ENCODE measurements at places on chromosomes 1 and 21.

DNA sequence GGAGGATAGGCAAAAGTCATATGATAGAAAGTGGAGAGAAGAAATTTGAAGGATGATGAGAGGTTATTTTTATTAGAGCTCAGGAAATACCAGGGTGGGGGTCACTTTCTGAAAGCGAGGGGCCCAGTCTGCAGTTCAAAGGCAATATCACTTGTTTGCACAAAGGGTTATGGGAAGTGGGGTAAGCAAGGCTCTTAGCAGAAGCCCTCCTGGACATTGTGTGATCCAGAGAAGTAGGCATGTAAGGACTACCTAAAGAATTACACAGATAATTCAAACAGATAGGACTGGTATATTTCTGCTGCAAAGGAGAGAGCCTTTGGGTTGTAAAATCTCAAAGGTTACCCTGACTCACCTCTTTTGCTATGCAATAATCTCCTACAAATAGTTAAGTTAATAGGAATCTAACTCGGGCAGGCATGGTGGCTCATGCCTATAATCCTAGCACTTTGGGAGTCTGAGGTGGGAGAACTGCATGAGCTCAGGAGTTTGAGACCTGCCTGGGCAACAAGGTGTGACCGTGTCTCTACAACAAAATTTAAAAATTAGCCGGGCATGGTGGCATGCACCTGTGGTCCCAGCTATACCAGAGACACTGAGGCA is 25.2 kb upstream of the PRRC2C start:
- DNase-seq: no peak

- no peak for DNase-seq
Measured at GRCh38 chr1:23908453-23909341, 4.5 kb downstream of the CNR2 start.

DNA sequence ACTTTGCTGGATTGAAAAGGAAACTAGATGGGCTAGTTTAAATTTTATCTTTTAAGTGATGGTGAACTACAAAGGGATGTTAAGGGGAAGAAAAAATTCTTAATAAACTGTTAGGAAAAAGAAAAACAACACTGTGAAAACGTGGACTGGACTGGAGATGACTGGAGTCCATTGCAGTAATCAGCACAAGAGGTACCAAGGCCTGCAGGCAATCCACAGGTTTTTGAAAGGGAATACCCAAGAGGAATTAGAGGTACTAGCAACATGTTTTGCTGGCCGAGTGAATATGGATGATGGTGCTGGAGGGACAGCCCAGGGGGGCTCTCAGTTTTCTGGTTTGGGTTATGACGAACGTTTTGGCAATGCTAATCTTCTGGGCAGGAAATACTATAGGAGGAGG is 39.0 kb upstream of the SLC30A10 start:
- DNase-seq: no peak

DNA sequence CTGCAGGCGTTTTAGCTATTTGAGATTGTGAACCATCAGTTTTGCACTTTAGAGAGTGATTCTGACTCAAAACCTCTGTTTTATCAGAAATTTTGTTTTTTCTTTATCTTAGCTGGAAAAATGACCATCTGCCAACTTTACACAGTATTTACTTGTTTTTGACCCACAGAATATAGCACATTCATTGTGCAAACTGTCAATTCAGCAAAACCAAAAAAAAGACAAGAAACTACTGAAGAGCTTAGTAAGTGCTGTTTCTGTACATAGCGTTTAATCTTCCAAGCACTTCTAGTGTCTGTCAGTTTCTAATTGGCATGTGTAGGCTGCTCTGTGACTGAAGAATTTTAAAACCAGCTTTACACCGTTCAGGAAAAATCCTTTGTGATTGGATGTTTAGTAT is 76.0 kb upstream of the VANGL1 start:
- no peak for DNase-seq

DNA sequence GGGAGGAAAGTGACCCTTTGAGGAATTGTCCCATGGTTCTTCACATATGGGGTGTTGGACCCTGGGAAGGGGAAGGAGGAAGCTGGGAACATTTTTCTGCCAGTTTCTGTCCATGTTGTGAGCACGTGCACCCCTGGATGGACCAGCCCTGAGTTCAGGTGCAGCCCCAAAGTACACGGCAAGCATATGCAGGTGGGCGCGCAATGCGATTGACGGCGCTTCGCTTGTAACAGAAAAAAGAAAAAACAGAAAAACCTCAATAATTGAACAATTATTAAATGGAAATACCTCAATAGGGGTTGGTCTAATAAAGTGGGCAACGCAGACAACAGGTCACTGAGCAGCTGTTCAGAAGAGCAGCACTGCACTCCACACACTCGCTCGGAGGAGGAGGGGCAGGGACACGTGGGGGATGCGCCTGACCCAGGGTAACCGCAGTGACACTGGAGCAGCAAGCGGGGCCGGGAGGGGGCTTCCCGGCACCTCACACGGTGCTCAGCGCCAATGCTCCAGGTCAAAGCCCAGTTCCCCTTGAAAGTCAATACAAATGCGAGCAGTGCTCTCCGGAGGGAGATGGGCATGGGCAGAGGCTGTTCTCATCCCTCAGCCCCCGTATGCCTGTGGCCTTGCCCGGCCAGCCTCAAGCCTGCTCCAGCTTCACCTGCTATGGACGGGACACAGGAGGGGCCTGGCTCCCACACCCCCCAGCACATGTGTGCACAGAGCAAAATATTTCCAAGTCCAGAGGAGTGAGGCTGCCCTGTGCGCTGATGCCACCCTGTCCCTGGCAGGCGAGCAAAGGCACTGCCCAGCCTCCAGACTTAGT is 6.6 kb upstream of the ACTRT2 start:
- DNase-seq: no peak

Measured in BJ (cell line).